ENCODE measurements at places on chromosomes 3 and 15.

DNA sequence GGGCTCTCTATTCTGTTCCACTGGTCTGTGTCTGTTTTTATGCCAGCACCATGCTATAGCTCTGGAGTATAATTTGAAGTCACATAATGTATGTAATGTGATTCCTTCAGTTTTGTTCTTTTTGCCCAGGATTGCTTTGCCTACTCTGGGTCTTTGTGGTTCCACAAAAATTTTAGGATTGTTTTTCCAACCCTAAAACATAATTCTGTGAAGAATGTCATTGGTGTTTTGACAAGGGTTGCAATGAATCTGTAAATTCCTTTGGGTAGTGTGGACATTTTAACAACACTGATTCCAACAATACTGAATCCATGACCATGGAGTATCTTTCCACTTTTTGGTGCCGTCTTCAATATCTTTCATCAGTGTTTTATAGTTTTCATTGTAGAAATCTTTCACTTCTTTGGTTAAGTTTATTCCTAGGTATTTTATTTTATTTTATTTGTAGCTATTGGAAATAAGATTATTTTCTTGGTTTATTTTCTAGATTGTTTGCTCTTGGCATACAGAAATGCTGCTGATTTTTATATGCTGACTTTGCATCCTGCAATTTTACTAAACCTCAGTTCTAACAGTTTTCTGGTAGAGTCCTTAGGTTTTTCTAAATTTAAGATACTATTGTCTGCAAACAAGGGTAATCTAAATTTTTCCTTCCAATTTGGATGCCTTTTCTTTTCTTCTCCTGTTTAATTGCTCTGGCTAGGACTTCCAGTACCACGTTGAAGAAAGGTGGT is 29.7 kb downstream of the TJP1 start:
- no peak for DNase-seq

DNA sequence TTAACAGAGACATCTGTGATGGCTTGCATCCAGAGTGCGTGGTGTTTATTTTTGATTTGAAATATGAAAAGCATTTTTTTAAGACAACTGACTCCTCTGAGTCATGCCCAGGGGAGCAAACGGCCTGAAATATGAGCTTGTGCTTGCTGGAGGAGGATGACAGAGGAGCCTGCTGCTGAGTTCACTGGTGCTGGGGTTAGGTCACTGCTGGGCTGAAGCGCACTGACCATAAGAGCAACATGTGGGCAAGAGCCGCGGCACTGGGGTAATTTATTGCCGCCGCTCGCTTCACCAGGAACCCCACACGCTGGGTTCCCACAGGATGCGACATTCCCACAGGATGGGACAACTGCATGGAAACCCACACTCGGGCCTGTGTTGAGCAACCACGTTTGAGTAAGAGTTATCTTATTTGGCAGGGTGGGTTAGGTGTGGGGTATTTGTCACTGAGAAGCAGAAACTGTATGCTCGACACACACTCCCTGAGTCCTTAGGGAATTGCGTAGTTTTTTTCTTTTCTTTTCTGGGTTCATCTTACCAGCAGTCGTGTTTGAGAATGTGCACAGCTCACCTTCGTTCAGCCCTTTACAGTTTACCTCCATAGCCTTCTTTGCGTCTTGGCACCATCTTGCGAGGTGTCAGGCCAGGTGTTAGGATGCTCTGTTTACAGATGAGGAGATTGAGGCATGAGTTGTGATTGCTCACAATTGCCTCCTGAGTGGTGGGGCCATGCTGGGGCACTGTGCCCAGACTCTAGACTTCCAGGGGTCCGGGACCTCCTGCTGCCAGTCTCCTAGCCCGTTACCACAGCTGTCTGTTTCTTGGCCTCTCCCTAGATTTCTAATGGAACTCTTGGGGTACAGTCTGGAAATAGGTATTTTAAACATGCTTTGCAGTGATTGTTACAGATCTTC is 60.4 kb downstream of the SMAD3 start:
- DNase-seq, result no peak

DNA sequence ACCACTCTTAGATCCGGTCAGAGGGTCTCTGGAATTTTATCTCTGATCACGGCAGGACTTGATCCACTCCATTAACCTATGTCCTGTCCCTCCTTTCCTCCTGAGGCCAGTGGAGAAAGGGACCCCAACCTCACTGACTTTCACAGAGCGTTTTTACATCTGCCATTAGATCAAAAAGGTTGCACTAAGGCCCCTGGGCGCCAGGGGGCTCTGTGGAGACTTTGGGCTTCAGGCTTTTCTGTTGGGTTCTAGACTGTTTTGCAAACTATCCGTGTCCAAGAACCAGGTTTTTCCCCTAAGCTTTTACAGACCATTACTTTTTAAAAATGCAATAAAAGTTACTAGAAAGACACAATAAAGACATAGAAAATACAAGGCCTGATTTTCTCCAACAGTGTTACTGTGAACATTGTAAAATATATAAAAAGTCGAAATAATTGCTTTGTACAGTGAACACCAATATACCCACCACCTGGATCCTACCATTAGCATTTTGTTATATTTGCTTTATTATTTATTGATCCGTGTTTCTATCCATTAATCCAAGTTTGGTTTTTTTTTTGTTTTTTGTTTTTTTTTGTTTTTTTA is 159.7 kb downstream of the POLR2M start:
- DNase-seq, result peak; percentile 37

DNA sequence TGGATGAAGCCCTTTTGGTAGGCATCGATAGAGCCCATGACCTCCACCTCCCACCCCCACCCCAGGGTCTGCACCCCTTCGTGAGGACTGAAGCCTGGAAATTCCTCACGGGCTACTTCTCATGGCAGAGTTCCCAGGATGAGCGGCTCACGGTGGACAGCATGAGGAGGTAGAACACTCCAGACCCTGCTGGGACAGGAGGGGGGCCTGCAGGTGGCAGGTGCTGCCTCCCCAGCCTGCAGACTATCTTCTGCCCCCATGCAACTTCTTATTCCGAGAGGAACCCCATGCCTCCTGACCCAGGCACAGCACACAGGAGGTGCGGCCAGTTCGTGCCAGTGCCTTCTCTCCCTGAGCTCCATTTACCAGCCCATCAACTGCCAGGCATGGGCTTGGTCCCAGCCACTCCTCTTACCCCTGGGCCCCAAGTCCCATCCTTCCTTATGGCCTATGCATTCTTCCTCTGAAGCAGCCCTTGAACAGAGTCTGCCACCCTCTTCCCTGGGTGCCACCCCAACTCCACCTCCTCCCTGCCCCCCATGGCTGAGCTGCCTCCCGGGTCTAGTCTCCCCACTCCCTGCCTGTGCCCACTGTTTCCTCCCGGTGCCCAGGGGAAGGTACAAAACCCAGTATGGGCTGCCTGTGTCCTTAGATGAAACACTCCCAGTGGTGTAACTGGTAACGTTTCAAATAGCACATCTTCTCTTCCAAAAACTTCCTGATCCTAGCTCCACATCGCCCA is 8.4 kb downstream of the TBC1D21 start:
- no peak for DNase-seq

DNA sequence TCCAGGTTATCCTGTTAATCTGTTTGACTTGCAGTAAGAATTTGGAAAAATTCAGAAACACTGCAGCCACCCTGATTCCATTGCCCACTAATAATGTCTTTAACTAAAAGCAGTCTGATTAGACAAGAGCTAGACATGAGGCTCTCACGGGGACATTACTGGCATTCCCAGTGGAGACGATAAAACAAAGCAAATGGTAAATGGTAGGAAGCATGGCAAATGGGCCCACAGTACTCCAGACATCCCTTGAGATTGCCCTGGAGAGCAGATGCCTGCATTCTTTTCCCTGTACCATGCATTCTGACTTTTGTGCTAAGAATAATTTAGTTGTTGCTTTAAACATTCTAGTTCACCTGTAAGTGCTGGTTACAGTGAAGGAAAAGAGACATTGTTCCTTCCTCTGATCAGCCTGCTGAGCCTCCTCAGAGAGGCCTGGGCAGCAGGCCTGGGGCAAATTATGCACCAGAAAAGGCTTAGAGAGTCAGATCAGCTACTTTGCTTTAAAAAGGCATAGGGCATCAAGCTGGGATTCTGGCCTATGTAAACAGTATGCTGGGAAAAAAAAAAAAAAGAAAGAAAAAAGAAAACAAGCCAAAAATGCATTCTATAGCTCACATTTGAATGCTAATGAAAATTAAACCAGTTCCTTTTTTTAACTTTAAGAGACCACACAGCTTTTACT is 204.6 kb downstream of the GABRG3 start:
- DNase-seq, result no peak

DNA sequence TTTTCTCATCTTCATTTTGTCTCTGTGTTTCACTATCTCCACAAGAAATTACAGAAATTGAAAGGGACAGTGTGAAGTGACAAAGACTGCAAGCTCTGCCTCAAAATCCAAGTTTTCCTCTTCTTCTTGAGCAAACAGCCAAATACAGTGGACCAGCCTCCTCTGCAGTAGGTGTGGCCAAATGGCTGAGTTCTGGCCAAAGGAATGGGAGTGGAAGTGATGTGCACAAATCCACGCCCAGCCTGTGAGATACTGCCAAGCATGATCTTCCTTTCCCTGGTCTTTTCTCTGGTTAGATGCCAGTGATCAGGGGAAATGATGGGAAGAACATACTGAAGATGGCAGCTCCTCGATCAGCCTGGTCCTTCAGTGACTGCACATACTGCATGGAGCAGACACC is 111.0 kb upstream of the CPNE4 start:
- DNase-seq, result no peak

- DNase-seq, result no peak
These were observed 221.4 kb downstream of the SOX2 start for GRCh38 chr3:181933052-181933618.

GRCh38 chr15:80992006-80992405 is 2.4 kb upstream of the MESD start:
- DNase-seq, result no peak

GRCh38 chr15:27683121-27683520 is 416.0 kb downstream of the OCA2 start:
- DNase-seq, result no peak

DNA sequence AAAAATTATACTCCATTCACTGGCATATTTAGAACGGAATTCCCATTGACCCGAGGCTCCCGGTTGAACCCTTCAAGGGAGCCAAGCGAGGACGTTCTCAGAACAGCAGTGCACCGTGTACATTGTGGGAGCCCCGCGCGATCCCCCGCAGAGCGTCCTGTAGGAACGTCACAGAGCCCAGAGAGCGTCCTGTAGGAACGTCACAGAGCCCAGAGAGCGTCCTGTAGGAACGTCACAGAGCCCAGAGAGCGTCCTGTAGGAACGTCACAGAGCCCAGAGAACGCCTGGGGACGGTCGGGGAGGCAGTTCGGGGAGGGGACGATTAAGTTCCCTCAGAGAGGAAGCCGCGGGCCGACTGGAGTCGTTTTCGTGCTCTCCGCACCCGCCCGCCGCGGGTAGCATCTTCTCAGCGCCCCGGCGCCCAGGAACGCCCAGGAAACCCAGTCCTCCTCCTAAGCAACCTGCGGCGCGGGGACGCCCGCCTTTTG is 506 bp upstream of the ATP1B3 start:
- peak; percentile 41 for DNase-seq

GRCh38 chr3:123805504-123805903 is 78.6 kb downstream of the MYLK start:
- DNase-seq, result no peak

DNA sequence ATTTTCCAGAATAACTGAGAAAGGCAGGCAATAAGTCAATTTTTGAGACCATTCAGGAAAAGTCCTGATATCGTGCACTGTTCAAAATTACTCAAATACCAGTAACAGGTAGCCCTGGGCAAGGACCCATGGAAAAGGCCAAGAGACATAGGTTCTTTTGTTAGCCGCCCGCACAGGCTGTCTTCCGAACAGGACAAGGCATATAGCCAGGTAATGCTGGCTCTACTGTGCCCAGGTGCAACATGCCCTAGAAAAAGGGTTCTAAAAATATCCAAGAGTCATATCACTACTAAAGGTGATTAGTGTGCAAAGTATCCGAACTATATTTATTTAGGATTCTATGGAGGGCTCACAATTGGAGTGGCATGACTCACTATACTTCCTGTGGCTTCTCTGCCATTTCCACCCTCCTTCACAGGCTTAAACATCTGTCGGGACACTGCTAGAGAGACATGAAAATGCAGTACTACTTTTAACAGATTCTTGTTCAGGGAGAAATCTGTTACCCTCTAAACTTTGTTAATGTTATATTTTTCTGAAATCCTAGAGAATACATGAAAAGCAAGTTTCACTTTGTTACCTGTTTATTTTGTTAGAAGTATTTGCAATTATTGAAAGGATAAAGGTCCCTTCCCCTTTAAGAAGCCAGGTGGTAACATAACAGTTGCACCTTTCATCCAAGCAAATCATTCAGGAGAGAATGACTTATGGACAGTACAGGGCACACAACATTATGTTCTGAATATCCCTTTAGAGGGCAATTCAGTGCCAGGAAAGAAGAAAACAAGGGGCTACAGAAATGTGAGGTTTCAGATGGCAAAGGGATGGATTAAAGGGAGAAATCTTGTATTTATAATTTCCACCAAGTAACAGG is 293.3 kb upstream of the THBS1 start:
- DNase-seq, result no peak

DNA sequence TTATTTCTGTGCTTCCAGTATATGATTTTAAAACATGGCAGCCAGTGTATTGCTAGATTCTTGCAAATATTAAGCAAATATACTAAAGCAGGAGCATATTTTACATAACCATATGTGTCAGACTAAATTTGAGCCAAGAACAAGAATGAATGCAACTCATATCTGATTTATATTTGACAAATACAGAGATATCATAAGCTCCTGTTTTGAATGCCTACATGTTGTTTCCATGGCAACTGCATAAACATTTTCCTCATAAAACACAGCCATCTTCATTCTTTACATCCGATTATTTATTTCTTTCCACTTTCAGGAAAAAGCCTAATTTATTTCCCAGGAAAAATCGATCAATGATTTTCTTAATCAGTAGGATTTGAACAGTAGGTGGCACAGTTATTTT is 172.2 kb upstream of the TSPAN3 start:
- no peak for DNase-seq

DNA sequence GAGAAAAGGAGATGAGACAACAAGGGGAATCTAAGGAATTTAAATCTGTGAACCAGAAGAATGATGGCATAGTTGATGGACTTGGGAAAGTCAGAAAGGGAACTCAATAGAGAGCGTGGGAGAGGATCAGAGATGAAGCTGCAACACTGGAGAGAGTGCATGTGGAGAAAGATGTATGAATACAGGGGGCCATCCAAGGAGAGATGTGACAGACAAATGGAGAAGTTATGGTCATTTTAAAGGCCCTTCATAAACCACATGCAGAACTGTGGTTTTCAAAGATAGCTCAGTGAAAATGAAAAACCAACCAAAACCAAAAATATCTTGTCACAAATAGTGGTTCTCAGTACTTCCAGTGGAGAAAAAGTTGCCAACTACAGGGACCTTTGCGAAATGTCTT is 265.2 kb downstream of the SUCLG2 start:
- DNase-seq, result no peak

- no peak for DNase-seq
These were observed 54.9 kb upstream of the MYRIP start for GRCh38 chr3:39754549-39754948.

DNA sequence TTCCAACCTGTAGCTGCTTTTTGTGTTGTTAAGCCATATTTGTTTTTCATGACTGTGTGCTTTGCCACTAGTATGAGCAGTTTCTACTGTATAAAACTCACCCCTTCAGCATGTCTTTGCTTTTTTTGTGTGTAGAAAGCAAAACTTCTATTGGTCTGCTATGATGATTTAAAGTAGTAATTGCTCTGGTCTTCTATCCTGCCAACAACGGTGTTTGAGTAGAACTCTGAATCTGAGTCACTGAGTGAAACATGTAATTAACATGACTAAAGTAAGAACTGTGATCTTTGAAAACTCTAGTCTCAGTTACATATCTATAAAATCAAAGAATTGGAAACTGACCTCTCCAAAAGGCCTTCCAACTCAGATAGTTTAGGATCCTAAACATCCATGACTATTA is 133.6 kb downstream of the TPRG1 start:
- DNase-seq, result no peak
